ENCODE measurements at places on chromosomes 1 and 21. TPM values are rescaled to one million over a fixed set of nuclear protein-coding genes. Genes with fewer than 3 reads are reported as not detected.

RASSF5 gene
- total RNA-seq, result 17.3 TPM

GBP1 gene
- total RNA-seq, result 20.5 TPM

ADAM30 gene
- total RNA-seq, result not detected

BCAS2 gene
- 32.6 TPM for total RNA-seq

LRIG2 gene
- total RNA-seq, result 18.5 TPM

Measured in subcutaneous adipose tissue (tissue), 4 donors.